GM10248 (cell line): ENCODE measurements at places on chromosomes 5 and 9.

DNA sequence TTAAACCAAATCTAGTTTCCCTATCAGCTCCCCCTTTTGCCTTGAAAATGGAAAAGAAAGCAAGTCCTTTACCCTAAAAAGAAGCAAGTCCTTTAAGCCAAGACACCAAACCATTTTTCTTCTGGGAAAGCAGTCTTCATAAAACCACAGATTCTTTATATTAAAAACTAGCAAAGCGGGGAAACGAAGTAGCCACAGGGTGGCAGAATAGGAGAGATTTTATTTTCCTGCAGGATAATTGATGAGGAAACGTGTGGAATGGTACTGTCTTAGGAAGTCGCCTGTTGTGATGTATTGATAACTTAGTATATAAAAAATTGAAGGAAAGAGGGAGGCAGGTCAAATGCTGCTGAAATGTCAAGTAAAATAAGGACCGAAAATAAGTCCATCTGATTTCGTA lies 41.1 kb downstream of the ZNF883 start:
- no peak for DNase-seq

DNA sequence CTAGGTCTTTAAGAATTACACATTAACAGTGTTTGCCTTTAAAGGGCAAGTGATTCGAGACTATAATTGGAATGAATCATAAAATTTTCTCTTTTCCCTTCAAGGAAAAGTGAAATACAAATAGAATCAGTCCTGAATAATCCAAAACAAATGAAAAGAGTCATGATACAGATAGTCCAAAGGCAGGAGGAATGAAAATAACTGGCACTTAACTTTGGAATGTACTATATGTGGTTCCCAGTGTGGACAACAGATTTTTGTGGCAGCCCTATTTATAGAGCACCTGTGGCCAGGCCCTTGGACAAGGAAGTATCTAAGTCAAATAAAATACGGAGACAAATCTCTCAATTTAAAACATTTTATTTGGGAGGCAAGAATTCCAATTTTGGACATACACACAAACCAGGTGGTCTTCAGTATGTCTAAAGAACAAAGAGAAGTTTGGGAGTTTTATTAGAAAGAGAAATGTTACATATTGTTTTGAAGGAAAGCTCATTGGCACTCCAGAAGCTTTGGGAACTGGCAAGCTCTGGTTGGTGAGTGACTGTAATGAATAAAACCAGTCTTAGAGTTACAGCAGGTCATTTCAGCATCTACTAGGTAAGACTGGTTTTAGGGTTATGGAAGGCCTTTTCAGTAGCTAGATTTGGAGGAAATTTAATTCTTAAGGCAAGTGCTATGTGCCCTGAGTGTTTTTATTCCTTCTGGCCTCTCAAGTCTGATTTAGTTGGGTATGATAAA lies 116.0 kb upstream of the PAM start:
- no peak for DNase-seq

- no peak for DNase-seq
These were observed 2.7 kb upstream of the PLGRKT start for GRCh38 chr9:5440426-5440825.

- no peak for DNase-seq
These were observed 103.4 kb downstream of the MED10 start for GRCh38 chr5:6274846-6275543.

DNA sequence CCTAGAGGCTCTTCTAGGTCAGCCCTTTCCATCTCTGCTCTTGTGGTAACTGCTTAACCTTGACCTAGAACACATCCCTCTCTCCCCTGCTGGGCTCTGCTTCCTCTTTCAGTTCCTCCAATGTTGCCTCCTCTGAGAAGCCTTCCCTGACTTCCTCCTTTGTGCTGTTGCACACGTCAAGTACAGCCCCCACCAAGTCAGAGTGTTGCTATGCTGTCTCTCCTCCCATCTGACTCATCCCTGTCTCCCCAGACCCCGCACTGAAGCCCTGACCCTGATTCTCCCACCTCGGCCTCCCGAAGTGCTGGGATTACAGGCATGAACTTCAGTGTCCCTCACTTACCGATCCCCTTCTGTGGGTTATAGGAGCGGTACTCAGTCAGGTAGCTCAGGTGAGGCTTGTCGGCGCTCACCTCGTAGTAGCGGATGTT lies 10.4 kb upstream of the TRIM14 start:
- DNase-seq: peak; percentile 72
